ENCODE measurements at places on chromosomes 2 and 18.

DNA sequence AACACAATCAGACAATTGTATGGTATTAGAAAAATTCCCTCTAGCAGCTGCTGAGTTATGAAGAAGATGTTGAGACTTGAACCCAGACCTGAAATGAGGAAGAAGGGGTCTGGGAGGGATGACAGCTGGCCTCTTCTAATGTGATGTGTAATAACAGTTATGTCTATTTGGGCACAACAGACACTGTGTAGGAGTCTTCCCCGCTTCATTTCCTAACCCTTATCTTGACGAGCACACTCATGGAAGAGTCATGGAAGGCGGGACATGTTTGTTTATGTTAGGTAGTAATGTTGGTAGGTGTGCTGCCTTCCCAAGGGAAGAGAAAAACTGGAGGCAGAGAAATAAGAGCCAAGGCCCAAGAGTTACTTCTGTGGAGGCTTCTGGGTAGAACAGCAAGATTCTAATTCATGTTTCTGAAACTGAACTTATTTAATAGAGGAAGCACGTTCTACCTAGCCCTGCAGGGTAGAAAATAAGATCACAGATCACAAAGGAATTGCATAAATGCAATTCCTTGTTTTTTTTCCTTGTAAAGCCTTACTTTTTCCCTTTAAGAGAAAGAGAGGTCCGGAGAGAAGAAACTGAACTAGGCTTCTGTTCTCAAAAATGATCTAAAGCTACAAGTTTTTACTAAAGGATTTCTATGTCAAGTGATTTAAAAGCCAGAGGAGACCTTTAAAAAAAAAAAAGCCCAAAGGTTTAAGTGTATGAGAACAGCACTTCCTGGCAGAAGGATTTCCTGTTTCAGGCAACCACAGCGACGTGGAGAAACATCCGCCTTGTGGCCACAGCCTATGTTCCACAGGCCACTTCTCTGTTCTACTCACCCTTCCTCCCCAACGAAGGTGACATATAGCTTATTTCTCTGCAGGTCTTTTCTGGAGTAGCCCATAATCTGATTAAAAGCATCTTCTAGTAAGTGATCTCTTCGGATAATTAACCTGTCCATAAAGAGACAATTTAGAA lies 68.5 kb upstream of the STK17B start:
- DNase-seq, result peak; percentile 96

GRCh38 chr2:71460595-71461303 lies 7.4 kb downstream of the DYSF start:
- DNase-seq, result no peak

DNA sequence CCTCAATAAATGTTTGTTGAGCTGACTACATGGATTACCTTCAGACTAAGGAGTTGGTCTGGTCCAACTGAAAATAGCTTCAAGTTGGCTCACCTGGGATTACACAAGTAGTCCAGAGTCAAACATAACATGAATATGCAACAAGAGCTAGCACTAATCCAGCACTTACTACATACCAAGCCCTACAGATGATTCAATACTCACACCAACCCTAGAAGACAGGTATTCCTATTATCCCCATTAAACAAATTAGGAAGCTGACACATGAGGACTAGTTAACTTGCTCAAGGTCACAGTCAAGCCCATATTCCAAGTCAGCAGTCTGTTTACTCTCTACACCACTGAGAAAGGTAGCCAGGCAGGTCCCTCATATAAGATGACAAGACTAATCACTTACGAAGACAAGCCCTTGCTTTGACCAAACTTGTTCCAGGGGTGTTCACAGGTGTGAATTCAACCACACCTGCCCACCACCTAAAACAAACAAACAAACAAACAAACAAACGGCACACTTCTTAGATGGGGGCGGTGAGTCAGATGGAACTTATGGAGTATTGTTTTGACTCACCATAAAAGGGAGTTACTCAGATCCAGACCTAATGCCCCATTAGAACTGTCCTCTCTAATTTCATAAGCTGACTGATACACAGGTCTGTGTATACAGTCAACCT lies 29.1 kb downstream of the TMEM131 start:
- no peak for DNase-seq

- DNase-seq, result no peak
These were observed 21.3 kb downstream of the CDK15 start for GRCh38 chr2:201827621-201828020.

GRCh38 chr18:598124-598589 lies 1.4 kb downstream of the CLUL1 start:
- no peak for DNase-seq

DNA sequence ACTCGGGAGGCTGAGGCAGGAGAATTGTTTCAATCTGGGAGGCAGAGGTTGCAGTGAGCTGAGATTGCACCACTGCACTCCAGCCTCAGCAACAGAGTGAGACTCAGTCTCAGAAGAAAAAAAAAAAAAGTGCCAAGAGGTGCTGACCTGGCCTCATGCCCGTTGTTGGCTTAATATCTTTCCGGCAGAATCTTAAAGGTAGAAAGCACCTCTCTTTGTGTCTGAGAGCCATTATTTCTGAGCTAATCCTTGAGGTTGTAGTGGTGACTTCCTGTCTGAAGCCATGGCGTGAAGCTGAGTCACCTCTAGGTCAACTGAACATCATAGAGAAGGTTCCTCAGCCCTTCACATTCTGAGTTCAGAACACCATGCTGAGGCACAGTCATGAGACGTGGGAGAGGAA lies 60.4 kb downstream of the WDSUB1 start:
- peak; percentile 22 for DNase-seq

GRCh38 chr2:161123531-161124030 lies 36.6 kb upstream of the TANK start:
- DNase-seq, result peak; percentile 23

GRCh38 chr2:76478266-76479035 lies 767.7 kb upstream of the GCFC2 start:
- DNase-seq, result no peak

DNA sequence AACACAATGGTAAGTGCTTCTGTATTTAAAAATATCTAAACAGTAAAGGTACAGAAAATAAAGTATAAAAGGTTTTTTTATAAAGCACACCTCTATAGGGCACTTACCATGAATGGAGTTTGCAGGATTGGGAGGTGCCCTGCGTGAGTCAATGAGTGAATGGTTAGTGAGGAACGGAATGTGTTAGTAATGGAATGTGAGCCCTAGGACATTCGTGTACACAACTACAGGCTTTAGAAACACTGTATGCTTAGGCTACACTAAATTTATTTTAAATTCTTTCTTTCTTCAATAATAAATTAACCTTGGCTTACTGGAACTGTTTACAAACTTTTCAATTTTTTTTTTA lies 337.9 kb upstream of the SLC39A10 start:
- DNase-seq, result peak; percentile 78

GRCh38 chr2:158999458-158999857 lies 31.0 kb downstream of the TANC1 start:
- no peak for DNase-seq

DNA sequence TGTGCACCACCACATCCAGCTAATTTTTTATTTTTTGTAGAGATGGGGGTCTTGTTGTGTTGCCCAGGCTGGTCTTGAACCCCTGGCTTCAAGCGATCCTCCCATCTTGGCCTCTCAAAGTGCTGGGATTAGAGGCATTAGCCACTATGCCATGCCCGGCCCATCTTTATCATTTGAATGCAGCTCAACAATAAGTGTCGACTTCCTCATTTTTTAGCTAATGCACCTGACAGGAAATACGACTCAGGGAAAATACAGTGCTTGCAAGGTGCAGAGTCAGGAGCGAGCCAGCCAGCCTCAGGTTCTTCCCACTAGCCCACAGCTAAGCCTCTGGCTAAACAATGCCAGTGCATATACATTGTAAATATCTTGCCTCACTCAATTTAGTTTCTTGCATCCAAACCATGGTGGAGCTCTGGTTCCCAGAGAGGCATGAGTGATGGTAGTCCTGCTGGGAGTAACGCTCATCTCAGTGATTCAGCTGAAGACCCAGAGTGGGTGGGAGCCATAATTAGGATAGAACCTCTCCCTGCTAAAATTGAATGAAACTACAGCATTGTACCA lies 135.0 kb downstream of the TGIF1 start:
- DNase-seq, result peak; percentile 56

GRCh38 chr18:65439188-65439587 lies 311.6 kb upstream of the CDH7 start:
- no peak for DNase-seq

DNA sequence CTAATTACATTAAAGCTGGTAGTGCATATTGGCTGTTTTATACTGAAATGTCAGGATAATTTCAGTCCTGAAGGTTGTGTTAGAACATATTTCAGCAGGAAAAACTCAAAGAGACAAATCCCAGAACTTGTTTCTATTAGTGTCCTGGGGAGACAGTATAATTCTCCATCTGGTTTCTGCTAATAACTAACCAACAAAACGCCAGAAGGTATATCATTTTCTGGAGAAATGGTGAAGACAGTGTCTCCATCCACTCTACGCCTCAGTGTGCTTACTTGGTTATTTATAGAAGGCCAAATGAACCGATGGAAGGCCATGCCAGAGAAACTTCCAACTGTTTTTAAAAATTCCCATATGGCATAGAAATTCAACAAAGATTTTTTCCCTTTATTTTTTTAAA lies 41.6 kb downstream of the GCA start:
- no peak for DNase-seq

GRCh38 chr2:136422512-136422911 lies 304.6 kb upstream of the CXCR4 start:
- no peak for DNase-seq

DNA sequence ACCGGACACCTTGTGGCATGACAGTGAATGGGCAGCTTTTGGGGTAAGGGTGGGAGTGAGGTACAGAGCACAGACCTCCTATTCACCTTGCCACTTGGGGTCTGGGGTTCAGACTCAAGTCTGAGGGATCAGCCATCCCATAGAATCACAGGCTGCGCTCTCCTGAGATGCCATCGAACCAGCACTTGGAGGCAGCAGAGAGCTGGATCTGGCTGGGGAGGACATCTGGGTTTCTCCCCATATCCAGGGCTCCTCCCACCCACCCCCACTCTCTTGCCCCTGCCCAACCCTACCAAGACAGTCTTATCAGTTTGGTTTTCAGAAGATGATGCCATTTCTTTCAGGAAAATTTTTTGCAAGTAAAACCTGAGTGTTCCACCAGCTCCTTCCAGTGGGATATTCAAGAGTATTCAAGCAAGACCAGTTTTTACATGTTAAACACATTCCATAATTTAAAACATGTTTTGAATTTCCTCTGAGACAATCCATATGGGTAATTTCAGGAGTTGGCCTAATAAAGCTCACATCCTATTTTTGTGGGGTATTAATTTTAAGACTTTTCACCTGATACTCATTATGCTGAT lies 29.2 kb upstream of the TEX44 start:
- peak; percentile 47 for DNase-seq

- DNase-seq, result no peak
These were observed 748.7 kb downstream of the BCL11A start for GRCh38 chr2:59804732-59805131.

- DNase-seq, result peak; percentile 81
These were observed 4.4 kb upstream of the KLHL29 start for GRCh38 chr2:23380562-23381065.

DNA sequence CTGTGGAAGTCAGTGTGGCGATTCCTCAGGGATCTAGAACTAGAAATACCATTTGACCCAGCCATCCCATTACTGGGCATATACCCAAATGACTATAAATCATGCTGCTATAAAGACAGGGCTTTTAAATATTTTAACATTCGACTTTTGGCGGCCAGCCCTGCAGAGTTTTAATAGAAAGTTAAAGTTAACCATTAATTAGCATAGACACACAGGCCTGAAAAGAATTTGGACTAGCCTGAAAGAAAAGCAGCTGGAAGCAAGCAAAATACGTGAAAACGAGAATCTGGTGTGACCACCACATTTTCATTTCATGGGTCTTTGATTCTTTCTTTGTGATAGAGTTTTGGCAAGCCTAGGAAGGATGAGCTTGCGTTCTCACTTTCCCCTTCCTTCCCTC lies 184.0 kb downstream of the SCG2 start:
- DNase-seq, result no peak

DNA sequence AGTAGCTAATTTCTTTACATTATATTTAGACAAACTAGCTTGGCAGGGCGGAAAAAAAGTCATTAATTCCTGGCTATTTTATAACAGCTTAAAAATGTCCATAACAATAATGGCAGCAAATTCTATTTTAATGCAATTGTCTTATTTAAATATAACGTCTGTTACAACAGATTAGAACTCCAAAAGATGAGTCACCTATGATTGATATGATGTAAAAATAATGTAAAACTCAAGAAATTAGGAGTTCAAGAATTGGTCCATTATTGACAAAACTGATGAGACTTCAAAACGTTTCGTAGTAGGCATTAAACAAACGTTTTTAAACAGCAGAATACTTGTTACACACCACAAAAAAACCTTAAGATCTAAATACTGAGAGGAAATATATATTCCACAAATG lies 2.7 kb downstream of the XPO1 start:
- no peak for DNase-seq

- DNase-seq, result no peak
These were observed 111.2 kb upstream of the NOSTRIN start for GRCh38 chr2:168691221-168691620.

GRCh38 chr2:90207454-90208058 lies 1516.1 kb downstream of the RPIA start:
- no peak for DNase-seq

DNA sequence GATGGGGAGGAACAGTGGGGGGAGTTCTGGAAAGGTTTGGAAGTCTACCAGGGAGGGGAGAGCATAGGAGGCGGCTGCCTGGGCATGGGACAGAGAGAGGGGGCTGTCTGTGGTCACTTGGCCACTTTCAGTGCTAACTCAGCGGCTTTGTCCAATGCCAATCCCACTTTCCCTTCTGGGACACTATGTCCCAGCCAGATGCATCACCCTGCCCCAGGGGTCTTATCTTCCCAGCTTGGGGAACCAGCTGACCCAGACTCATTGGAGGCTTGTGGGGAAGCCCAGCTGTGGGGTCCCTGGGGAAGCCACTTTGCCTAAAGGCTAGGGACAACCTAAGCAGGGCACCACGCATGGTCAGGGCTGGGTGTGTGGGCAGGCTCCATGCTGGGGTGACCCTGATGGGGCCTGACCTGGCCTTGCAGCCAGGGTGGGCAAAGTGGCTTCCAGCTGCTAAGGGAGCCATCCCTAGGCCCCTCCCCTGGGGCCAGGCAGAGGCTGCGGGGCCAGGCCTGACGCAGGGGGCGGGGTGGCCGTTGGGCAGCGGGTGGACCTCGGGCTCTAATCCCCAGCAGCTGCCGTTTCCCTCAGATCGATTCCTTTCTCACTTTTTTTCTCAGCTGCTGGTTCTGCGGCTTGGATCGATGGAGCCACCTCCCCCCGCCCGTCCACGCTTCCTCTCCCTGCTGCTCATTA lies 1.6 kb upstream of the ASIC4 start:
- DNase-seq, result no peak

GRCh38 chr2:56232912-56233311 lies 49.1 kb downstream of the CCDC85A start:
- no peak for DNase-seq

- DNase-seq, result peak; percentile 79
These were observed 221.9 kb upstream of the RBBP8 start for GRCh38 chr18:22711192-22711685.

- peak; percentile 55 for DNase-seq
These were observed 123.2 kb downstream of the LYPD6B start for GRCh38 chr2:149161481-149162225.

DNA sequence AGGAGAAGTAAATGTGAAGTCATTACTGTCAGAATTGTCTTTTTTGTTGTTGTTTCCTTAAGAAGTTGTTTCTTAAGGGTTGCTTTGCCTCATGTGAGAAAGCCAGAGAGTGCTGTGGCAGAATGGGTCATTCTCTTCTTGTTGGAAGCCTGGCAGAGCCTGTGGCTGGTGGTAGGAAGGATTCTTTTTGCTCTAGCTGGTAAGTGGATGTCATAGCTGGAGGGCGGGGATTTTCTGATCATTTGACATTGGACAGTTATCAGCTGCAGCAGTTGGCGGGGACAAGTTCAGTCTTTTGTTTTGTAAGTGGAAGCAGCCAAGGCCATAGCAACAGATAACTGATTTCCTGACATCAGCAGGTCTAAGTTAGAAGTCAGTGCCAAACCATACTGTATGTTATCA lies 5.5 kb upstream of the RMDN2 start:
- no peak for DNase-seq
